ENCODE measurements at places on chromosomes 5 and 9.

DNA sequence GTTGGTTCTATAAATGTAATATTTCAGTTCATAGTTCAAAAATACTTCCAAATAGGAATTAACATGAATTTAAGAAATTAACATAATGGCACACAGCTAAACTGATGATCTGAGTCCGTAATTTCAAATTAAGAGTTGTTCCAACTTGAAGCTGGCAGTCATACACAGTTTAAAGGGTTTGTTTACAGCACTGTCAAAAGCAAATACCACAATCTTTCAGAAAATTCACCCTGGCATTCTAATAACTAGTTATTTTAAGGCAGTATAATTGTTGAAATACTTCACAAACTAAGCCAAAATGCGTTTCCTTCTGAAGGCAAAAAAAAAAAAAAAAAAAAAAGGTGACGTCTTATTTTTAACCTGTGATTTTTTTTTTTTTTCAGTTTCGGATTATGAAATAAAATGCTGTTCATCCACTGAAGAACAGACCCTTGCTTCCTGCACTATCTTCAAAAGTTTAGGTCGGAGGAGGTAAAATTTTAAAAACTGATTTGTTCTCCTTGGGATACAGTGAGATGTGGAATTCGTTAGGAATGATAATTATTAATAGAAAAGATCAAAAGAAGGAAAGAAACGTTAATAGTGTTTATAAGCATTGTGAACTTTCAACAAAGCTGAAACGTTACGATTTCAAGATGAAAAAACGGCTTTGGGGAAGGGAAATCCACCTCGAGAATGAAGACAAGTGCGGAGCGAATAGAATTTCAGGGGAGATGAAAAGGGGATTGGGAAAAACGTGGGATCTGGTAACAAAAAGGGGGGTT is 850 bp downstream of the IL6ST start:
- no peak for DNase-seq

- no peak for DNase-seq
These were observed 373.3 kb downstream of the TLE4 start for GRCh38 chr9:79945016-79945415.

GRCh38 chr9:94188246-94188645 is 70.9 kb upstream of the ZNF169 start:
- no peak for DNase-seq

DNA sequence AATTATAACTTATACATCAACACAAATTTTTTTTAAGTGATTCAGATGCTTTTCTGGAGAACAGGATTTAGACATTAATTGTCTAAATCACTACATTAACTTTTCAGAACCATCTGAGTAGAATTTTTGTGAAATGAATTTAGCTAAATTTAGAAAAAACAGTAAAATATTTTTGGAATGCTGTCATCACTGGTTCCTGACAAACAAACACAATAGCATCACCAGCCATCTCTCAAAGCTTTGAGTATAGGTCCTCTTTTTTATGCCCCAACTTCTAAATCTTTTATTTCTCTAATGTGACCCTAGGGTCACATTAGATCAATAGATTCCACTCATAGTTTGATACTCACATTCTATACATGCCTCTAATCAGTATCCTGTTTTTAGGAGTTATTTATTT is 104.6 kb downstream of the PRR16 start:
- DNase-seq = no peak

GRCh38 chr5:159021901-159022556 is 77.7 kb downstream of the EBF1 start:
- peak; percentile 46 for DNase-seq

GRCh38 chr9:91177661-91178280 is 183.9 kb downstream of the AUH start:
- DNase-seq = peak; percentile 25

GRCh38 chr9:84615544-84615943 is 54.0 kb upstream of the NTRK2 start:
- DNase-seq = no peak

GRCh38 chr5:7745882-7746610 is 104.9 kb downstream of the CFAP90 start:
- peak; percentile 58 for DNase-seq

- peak; percentile 32 for DNase-seq
These were observed 21.0 kb downstream of the F2R start for GRCh38 chr5:76736679-76737556.

DNA sequence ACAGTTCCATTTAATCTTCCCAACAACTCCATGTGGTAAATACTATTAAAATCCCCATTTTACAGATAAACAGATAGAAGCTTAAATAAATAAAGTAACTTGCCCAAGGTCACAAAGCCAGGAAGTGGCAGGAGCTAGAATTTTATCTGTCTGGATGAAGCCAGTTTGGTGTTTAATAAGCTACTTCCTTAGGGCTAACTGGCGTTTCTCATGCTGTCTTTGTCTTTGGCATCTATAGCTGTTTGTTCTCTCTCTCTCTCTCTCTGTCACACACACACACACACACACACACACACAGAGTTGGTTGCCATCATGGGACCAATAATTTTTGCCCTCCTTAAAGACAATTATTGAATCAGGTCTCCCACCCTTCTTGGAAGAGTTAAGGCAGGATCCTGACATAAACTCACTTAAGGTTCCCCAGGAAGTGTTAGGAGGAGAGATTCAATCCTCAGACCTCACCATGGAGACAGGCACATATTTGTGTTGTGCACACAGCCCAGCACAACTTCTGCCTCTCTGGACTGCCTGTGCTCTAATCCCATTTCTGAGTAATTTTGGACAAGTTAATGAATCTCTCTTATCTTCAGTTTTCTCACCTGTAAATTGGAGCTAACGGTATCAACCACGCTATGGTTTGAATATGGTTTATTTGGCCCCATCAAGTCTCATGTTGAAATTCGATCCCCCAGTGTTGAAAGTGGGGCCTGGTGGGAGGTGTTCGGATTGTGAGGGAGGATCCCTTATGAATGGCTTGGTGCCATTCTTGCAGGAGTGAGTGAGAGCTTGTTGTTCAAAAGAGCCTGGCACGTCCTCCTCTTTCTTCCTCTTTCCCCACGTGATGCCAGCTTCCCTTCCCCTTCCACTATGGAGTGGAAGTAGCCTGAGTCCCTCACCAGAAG is 8.3 kb upstream of the ADRA1B start:
- no peak for DNase-seq

- DNase-seq = peak; percentile 29
These were observed 11.9 kb downstream of the LPCAT1 start for GRCh38 chr5:1511651-1512540.

DNA sequence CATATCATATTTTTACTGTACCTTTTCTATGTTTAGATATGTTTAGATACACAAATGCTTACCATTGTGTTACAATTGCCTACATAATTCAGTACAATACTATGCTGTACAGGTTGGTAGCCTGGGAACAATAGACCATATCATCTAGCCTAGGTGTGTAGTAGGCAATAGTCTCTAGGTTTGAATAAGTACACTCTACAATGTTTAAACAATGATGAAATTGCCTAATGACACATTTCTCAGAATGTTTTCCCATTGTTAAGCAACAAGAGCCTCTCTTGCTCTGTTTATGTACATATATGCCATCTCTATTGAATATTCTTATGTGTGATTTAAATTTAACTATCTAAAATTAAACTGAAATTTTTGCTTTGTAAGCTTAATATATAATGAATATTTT is 209.6 kb upstream of the ST8SIA4 start:
- DNase-seq = no peak

DNA sequence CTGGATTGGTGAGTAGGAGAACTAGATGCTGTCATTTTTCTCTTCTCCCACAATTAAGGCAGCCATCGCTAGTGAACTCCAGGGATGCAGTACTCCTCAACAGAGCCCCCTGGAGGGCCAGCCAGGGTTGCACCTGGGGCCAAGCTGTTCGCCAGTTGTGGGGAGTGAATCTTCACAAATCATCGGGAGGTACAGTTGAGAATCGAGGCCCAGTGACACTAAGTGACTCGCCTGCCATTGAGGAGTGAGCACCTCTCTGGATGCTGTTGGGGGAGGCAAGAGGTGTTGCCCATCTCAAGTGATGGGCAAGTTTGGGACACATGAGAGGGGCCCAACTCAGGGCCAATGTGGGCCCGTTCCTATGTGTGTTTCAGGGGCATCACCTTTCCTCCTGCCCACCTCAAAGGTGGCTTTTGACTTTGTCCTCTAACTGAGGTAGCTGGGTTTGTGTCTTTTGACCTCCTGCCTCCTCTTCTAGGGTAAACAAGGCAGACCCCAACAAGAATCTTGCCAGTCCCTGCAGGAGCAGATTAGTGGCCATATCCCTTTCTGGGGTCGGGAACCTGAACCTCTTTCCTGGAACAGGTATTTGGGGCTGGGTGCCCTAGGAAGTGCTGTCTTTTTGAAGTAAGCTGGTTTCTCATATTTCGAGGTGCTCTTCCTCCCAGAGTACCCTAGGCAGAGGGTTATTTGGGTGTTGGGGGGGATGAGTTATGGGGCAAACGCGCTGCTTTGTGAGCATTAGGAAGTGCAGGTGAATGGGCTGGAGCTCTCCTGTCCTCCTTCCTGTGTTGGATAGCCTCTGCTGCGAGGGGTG is 181.2 kb downstream of the MACROH2A1 start:
- DNase-seq = no peak

GRCh38 chr9:86298873-86299272 is 16.5 kb upstream of the ISCA1 start:
- DNase-seq = no peak

GRCh38 chr9:136961279-136962065 is 9.4 kb downstream of the LCN12 start:
- DNase-seq = no peak

DNA sequence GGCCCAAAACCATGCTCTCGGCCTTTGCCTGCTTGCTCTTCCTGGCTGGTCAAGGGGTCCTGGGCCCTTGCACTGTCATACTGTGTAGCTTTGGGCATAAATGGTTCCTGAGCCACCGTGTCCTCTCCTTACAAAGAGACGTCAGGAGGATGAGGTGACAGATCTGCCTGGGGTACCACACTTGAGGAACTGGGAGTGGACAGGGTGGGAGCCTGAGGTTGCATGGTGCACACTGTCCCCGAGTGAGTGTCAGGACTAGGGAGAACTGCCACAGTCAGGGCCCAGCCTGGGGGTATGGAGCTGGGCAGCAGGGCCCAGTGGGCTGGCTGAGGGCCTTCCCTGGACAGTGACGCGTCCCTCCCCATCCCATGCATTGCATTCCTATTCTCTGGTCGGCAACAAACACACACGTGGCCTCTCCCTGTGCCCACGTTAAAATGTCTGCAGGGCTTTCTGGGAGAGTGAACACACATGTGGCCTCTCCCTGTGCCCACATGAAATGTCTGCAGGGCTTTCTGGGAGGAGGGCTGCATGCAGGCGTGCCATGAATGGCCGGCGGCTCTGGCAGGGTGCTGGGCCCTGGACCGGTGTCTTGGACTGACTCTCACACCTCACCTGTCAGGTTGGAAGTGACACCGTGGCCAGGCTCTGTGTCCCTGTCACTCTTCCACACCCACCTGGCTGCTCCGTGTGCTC is 122.1 kb upstream of the COL5A1 start:
- DNase-seq = no peak

DNA sequence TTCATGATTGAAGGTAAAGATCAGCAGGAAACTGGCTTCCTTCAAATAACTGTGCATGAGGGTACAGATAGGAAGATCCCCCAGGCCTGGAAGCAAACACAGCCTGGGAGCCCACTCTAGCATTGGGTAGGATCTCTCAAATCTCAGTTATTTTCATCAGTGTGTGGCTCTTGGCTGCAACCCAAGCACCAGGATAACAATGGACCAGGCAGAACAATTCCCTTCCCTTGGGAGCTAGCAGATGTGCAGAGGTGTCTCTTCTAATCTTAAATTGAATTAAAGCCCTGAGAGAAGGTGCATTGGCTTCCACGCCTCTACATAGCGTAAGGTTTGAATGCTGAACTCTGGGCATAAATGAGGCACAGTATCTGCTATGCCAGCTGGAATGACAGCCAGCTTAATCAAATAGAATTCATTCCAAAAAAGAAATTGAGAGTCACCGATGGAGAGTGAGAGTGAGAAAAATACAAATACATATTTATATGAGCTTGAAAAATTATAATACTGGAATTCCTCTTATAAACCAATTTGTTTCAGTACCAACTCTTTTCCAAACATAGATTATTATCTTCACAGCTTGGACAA is 957.3 kb downstream of the CDH12 start:
- no peak for DNase-seq

DNA sequence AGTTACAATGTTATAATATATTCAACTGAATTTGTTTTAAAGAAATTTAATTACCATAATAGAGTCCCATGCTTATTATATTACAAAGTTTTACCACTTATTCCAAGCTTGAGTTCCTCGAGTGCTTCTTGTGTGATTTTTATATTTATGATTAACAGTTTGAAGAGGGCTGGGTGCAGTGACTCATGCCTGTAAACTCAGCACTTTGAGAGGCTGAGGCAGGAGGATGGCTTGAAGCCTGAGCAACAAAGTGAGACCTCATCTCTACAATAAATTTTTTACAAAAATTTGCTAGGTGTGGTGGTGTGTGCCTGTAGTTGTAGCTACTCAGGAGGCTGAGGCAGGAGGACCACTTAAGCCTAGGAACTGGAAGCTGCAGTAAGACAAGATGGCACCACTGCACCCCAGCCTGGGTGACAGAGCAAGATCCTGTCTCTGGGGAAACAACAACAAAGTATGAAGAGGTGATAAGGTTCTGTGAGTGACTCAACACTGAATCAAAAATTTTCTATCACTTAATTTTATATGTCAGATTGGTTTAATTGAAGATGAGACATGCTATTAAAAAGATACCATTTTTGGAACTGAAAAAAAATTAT is 9.2 kb downstream of the POC5 start:
- peak; percentile 41 for DNase-seq

DNA sequence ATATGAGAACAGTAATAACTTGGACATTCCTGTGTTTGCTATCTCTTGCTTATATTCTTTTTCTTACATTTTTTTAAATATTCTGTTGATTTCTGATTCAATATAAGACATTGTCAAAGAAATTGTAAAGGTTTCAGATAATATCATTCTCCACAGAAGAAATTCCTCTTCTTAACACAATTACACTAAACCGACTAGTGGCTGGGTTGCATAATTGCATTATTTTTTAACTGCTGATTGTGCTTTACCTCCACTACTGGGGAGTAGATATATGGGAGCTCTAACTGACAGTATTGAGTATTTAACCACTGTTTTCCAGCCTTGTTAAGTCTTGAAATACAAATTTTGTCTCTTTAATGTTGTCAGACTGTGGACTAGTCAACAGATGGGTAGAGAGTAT is 723.8 kb upstream of the EDIL3 start:
- no peak for DNase-seq

GRCh38 chr5:174999581-174999980 is 275.2 kb downstream of the MSX2 start:
- DNase-seq = no peak

DNA sequence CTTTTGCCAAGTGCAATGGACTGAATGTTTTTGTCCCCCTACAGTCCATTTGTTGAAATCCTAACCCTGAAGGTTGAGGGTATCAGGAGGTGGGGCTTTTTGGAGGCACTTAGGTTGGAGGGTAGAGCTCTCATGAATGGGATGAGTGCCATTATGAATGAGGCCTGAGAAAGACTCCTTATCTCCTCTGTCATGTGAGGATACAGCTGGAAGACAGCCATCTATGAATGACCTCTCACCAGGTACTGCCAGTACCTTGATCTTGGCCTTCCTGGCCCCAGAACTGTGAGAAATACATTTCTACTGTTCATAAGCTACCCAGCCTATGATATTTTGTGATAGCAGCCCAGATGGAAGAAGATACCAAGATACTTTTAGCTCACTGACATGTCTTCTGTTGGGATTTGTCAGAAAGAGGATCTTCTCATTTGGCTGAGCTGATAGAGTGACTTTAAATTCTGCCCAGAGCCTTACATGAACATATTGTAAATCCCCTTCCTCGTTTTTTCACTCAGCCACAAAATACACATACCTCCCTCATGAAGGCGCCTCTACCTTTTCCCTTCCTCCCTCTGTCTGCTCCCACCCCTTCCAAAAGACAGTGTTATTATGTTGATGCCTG is 256.4 kb downstream of the PDZD2 start:
- DNase-seq = no peak

GRCh38 chr5:73469878-73470277 is 21.3 kb upstream of the FOXD1 start:
- no peak for DNase-seq

Measured in renal cortical epithelial cell (primary cell).